ENCODE measurements at places on chromosomes 16 and 17.

GRCh38 chr16:50395763-50396710 lies 27.2 kb upstream of the BRD7 start:
- no peak for DNase-seq

DNA sequence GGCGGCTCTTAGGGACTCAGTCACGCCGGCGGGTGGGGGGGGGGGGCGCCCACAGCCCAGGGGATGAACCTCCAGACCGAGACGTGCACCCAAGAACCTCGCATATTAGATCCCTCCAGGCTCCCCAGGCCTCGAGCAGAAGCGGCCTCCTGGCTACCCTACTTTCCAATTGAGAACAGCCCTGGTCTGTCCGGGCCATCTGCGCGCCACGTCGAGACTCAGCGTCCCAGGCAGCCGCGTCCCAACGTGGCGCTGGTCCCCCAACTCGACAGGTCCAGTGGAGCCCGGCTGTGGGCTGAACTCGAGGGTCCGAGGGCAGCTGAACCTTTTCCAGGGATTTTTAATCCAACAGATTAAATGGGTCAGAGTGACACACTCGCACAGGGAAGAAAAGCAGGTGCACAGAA lies 2.3 kb upstream of the IRX3 start:
- DNase-seq = no peak

- DNase-seq = peak; percentile 76
Measured at GRCh38 chr17:59505610-59506276, 59.7 kb upstream of the DHX40 start.

DNA sequence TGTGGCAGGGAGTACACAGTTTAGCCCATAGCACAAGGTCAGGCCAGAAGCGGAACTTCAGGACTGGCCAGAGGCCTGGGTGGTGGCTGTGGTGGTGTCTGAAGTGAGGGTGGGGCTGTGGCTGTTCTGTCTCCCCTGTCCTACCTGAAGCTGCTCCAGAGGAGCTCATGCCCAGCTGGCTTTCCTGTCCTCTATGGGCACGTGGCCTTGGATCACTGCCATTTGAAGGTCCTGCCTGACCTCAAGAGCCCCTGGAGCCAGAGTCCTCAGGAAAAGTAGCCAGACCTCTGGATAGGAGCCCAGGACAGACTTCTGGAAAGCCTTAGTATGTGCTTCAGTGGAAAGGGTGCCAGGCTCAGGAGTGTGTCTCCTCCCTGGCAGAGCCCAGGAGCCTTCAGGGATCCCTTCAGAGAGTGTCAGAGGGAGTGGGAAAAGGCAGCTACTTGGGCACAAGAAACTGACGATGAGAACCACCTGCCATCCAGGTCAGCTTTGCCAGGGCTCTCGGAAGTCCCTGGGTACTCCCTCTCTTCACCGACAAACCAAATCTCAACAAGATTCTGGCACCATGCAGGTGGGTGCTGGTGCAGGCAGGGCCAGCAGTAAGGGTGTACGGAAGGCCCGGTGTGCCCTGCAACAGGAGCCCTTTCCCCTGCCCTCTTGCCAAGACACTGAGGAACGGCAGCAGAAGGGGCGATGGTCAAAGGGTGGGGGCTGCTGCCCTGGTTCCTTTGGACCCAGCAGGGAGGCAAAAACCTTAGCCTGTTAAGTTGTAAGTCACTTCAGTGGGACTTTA lies 153.7 kb downstream of the NTN1 start:
- DNase-seq = no peak

DNA sequence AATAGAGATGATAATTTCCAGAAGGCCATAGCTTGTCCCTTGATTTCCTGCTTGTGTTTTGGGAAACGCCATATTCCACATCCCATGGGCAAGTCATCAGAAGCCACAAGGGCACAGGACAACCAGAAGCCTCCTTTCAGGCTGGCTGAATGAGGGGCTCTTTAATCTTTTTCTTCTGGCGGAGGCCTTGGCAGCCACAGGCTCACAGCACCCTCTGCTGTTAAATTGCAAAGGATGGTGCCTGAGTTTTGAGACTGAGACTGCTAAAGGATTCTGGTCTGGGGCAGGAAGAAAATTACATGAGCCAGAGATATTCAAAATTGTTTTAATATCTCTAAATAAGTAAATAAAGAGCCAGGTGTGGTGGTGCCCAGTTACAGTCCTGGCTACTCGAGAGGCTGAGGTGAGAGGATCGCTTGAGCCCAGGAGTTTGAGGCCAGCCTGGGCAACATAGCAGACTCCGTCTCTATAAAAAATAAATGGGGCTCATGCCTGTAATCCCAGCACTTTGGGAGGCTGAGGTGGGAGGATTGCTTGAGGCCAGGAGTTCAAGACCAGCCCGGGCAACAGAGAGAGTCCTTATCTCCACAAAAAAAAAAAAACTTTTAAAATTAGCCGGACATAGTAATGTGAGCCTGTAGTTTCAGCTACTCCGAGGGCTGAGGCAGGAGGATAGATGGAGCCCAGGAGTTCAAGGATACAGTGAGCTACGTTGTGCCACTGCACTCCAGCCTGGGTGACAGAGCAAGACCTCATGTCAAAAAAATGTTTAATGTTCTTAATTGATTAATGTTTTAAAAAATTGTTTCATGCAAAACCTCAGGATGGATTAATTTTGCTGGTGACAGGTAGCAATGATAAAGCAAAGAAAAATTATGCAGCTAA lies 26.3 kb downstream of the AARSD1 start:
- peak; percentile 65 for DNase-seq

DNA sequence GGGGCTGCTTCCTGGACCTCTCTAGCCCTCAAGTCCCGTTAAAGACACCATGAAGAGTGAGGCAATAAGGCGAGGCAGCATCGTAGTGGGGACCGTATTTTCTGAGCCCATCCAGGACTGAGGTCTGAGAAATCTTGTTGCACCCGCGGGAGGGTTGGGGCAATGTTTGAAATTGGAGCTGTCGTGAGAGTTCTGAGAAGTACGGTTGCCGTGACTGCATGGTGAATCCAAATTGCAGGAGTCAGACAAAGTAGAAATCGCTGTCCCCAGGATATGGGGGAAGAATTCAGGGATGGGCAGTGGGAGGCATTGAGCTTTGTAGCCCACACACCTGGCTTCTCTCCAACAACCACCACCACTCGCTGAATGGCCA lies 42.0 kb upstream of the RPL38 start:
- no peak for DNase-seq

- DNase-seq = no peak
Measured at GRCh38 chr17:75228847-75229246, 23.4 kb downstream of the NUP85 start.

DNA sequence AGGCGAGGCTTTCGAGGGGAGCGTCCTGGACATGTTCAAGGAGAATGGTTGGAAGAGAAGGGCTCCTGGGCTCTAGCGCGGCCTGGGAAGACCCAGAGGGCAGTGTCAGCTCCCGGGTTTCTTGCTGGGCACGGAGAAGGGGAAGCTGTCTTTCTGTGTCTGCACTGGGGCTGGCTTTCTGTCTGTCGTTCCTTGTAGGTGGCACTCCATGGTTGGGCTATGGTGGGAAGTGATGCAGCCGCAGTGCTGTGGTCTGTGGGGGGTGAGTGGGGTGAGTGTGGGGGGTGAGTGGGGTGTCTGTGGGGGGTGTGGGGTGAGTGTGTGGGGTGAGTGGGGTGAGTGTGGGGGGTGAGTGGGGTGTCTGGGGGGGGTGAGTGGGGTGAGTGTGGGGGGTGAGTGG lies 13.7 kb downstream of the RNF213 start:
- DNase-seq = no peak

GRCh38 chr16:88357317-88358022 lies 25.3 kb upstream of the ZNF469 start:
- no peak for DNase-seq

Data from Caco-2 (cell line).